ENCODE measurements at places on chromosomes 4 and X.

DNA sequence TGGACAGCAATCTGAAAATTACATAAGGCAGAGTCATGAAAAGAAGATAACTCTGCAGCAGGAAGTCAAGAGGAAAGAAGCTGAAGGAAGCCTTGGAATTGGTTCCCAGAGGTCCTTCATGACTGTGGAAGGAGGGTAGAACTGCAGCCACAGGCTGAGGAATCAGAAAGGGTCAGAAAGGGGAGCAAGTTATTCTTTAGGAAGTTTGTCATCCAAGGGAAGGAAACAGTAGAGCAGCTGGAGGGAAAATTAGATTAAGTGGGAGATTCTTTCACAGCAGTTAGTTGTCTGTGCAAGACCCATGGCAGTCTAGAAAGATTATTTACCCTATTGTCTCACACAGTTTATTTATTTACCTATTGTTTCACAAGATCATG is 9.3 kb upstream of the ADH1C start:
- DNase-seq, result no peak

DNA sequence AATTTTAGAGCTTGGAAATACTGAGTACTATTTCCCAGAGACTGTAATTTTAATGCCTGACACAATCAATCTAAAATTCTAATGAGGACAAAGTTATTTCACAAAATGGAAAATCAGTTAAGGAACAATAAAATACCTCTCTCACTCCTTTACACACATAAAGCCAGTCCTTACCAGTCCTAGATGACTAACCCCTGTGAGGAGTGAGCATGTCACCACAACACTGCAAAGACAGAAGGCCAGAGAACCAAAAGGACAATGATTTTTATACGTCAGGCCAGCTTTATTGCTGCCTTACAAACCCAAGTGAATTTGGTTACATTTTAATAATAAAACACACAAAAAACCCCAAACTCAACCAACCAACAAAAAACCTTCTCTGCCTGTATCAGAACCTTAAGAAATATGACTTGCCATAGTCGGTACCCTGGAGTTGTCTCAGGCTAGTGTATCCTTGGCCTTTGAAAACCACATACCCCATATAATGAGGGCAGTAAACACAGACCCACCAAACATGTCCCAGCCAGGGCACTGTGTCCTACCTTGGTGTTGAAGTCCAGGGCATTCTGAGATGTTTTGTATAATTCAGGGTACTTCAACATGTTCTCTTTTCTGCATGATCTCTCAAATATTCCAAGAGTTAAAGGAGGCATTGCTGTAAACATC is 57.6 kb downstream of the SHISA3 start:
- no peak for DNase-seq

DNA sequence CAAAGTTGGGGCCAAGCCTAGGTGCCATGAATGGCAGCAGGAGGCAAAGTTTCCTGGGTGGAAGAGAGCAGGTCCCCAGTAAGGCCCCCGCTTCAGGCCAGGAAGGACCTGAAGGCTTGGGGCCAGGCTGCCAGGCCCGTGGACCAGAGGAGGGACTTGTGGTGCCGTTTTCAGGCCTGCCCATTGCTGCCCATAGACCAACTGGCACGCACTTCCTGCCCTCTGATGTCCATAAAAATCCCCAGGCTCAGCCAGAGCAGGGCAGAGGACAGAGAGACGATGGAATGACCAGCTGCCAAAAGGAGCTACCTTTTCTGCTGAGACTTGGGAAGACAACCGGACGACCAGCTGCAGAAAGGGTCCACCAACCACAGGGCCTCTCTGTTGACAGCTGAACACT is 1205.5 kb downstream of the ARAP2 start:
- no peak for DNase-seq

DNA sequence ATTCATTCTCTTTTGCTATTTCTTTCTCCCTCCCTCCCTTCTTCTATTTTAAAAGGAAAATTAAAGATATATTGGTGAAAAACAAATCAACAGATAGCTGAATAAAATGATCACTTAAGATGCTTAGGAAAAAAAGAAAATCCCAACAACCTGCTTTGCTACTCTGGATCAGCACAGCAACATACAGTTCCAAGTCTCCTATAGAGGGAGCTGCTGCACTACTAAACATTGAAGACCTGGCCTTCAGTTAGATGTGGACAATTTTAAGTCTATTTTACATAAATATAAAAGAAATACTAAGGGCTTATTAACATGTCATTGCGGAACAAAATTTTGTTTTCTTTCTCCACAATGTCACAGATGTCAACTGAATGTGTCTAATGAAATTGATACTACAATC is 226.4 kb downstream of the MAGEB5 start:
- DNase-seq, result no peak

DNA sequence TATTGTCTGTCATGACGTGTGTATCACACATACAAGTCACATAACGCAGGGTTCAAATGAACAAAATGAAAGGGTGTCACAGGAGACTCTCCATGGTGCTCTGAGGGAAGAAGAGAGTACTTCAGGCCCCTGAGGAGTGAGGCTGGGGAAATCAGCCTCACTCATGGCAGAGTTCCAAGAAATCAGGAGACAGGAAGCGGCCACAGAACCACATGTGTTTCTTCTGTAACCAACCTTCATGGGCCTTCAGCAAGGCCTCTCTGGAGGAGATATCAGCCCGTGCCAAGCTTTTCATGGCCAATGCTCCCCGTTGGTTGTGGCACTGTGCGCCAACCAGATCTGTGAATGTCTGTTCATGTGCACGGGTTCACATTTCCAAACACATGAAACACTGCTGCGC is 76.0 kb downstream of the NAT8L start:
- no peak for DNase-seq

DNA sequence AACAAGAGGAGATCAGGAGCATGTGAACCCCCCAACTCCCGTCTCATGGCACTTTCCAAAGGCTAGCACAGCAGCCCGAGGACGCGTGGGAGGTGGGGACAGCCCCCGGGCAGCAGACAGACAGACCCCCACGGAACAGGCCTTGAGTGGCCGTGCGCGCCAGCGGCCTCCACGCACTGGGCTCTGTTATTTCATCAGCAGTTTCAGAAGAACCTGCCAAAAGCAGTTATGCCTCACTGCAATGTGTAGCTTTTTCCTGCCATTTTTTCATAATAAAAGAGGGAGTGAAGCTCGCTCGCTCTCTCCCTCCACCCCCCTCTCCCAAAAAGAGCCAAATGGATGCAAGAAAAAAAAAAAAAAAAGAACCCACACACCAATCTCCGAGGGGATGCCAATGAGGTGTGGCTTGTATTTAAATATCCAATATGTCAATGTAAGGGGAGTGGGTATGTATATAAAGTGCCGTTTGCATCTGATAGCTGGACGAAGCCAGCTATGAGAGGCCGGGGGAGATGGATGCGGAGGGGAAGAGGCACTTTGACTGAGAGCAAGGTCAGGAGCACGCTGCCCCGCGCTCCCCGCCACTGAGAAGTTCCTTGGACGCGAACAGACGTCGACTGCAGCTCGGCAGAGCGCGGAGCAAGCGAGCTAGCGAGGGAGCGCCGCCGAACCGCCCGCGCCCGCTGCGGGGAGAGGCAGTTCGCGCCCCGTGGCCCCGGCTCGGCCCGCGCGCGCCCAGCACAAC is at the start of gene FGF16:
FGF16 (plus strand) TSS at position 482 of the 745 bp plus-strand sequence. CDS start 286 bp downstream, outside the sequence.
- DNase-seq, result no peak

- no peak for DNase-seq
Observed at GRCh38 chr4:156892805-156893204, 78.8 kb downstream of the PDGFC start.
